ENCODE measurements at places on chromosomes 2 and 18.

GRCh38 chr2:98849113-98849512 is 86.9 kb downstream of the CRACDL start:
- DNase-seq, result no peak

GRCh38 chr18:58140387-58141325 is 96.6 kb downstream of the NEDD4L start:
- no peak for DNase-seq

- DNase-seq, result no peak
Observed at GRCh38 chr2:122414902-122415301, 659.5 kb downstream of the TSN start.

DNA sequence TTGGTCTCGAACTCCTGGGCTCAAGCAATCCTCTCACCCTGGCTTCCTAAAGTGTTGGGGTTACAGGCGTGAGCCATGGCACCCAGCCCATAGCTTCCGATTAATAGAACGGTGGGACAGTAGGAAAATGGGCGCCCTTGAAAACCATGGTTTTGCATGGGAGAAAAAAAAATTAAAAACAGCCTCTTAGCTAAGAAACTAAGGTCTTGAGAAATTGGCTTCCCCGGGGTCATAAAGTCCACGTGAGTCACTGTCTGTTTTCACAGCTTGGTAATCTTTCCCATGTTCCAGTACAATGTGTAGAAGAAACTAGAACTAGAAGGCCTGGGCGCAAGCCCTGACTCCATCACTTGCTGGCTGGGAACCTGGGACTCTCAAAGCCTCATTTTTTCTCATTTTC is 20.7 kb downstream of the B3GNT2 start:
- peak; percentile 8 for DNase-seq

DNA sequence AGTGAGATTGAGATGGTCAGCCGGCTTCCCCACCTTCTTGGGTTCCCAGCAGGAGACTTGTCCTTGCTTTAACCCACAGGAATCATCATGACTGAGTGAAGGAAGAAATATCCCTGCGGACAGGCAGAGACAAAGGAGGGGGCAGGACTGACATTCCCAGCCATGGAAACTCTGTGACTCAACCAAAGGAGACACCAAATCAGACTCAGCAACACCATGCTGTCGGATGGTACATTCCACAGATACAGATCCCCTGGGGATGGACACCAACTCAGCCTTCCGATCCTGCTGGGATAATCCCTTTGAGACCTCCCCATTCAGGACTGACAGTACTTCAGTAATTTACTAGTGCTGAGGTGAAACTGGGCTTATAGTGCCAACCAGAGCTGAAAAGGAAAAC is 518.3 kb downstream of the XIRP2 start:
- DNase-seq, result no peak

DNA sequence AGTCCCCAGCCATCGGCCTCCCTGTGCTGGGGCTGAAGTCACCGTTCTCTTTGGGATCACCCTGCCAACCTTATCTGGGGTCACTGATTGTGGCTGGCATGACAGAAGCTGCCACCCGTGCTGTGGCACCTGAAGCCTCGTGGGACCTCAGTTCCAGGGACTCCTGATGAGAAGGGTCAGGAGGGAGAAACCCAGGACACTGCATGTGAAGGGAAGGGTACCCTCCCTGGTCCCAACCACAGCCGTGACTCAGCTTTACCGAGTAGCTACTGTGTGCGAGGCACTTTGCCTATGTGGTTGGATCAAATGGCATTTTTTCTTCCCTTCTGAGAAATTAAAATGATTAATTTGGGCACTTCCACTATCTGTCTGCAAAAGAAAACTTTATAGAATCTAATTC is 64.4 kb downstream of the SP110 start:
- no peak for DNase-seq

- no peak for DNase-seq
Observed at GRCh38 chr2:70943205-70943871, 7.6 kb downstream of the ATP6V1B1 start.

GRCh38 chr2:191679818-191680600 is 2.1 kb downstream of the NABP1 start:
- peak; percentile 64 for DNase-seq

DNA sequence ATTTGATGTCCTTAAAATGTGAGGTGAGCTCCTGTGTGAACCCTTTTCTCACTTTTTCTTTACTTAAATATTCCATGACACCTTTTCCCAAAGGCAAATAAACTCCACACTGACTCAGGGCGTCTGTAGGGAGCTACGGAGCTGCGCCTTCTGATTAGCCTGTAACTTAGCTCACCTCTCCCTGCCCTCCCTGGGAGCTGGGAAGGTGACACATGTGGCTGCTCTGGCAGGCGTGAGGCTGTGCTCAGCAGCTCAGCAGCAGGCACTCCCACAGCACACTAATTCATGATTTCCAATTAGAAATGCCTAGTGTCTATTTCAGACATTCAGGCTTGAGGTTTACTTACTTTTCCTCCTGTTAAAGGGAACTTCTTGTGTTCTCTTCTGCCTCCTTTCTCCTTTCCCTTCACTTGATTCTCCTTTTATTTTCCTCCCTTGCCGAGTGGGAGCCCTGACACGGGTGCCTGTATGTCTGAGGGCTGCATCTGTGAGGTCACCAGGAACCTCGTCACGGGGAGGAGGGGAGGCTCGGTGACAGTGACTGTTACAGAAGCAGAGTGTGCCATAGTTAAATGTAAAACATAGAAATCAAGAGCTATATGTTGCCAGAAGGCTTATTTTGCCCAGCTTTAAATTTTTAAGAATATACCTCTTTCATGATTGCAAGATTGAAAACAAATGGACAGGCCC is 437.1 kb downstream of the DCDC2C start:
- no peak for DNase-seq

DNA sequence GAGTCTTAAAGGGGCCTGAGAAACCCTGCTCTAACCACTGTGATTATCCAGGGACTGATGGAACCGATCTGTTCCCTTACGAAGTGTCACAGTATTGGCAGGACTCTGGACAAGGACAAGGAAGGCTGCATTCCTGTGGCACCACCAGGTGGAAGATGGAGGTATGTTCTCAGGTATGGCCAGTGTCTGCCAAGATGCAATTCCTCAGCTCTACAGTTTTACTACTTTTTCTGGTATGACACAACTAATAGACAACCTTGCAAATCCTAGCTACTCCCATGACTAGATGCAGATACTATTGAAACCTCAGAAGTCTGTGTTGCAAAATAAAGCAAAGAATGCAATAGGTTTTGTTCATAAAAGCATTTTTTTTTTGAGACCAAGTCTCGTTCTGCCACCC is 14.6 kb downstream of the RAB31 start:
- peak; percentile 48 for DNase-seq

All from LoVo (cell line).